ENCODE measurements at places on chromosomes 13 and 19.

DNA sequence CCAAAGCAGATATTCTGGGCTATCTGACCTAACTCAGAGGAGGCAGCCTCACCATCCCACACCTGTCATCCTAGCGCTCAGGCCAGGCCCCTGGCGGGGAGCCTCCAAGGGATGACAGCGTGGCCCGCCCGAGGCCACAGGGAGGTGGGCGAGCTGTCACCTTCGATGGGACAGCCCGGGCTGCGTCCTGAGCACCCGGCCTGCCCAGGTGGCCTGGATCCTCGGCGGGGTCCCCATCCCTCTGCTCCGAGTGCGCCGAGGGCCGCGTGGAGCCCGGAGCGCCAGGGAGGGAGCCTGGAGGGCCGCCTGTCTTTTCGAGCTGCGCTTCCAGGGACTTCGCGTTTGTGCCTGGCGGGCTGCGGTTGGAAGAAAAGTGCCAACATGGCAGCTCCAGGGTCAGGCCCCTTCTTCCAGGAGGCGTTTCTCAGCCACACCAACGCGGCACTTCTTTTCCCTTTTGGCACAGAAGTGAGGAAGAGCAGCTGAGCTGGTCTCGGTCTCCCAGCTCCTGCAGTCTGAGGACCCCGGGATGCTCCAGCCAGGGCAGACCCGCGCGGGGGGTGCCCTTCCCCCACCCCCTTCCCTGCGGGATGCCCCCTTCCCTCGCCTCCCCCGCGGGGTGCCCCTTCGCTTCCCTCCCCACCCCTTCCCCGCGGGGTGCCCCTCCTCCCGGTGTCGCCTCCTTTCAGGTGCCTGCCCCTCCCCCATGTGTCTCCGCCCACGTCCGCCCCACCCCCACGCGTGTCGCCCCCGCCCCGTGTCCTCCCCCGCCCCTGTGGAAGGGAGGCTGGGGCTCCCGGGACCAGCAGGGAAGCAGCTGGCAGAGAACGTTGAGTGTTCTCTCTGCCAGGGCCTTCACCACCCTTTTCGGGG lies 42.3 kb downstream of the GJA3 start:
- DNase-seq: no peak

DNA sequence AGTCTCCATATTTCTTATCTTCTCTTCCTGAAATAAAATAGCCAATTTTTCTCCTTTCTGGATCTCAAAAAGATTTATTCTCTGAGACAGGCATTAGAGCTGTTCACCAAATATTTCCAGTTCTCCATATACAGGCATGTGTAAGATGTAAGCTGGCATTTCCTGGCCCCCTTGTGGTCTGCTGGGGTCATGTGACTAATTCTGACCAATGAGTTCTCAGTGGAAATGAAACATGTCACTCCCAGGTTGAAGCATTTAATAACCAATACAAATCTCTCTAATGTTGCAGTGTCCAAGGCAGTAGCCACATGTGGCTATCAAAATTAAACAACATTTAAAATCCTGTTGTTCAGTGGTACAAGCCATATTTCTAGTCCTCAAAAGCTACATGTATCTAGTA lies 14.8 kb upstream of the CACNA1A start:
- DNase-seq: no peak

DNA sequence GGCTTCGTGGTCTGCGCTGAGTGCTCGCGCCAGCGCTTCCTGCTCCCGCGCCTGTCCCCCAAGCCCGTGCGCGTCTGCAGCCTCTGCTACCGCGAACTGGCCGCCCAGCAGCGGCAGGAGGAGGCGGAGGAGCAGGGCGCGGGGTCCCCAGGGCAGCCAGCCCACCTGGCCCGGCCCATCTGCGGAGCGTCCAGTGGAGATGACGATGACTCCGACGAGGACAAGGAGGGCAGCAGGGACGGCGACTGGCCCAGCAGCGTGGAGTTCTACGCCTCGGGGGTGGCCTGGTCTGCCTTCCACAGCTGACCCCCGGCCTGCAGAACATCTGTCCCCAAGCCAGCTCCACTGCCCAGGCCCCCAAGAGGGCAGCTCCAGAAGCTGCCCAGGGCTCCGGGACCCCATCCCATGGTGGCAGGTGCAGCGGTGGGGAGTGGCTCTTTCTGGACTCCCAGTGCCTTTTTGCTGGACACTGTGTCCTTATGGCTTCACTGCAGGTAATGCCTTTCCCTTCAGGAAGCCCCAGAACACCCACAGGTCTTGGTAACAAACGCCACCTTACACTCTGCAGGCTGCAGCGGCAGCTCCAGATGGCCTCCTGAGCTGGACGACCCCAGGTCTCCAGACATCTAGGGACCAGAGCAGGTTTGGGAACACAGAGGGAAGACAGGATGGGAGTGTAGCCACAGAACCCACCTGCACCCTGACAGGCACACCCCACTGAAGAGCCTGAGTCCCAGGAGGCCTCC lies 9.3 kb downstream of the PLEKHF1 start:
- no peak for DNase-seq

DNA sequence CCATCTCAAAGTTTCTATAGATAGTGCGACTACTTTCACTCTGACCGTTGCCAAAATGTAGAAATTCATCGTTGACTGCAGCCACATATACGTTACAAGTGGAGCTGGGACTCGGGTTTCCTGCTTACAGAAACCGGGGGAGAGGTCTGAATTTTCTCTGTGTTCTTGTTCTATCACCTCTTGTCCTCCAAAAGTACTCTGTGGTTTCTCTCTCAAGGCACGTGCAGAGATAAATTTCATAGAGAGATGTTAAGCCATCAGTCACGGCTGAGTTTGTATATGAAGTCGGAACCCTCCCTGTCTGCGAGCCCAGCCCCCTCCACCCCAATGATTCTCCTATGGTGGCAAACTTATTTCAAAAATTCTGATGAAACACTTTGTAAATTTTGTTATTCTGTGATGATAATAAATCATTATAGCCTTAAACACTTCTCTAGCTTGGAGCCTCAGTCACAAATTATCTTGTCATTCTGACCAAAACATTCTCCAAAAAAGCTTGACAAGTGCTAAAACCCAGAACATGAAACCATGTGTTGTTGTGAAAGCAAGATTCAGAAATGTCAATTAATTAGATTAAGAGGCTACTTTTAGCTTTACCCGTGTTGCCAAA lies 87.5 kb downstream of the TSHZ3 start:
- DNase-seq: no peak

- no peak for DNase-seq
Observed at GRCh38 chr19:52990759-52991418, 22.8 kb upstream of the ERVV-1 start.

DNA sequence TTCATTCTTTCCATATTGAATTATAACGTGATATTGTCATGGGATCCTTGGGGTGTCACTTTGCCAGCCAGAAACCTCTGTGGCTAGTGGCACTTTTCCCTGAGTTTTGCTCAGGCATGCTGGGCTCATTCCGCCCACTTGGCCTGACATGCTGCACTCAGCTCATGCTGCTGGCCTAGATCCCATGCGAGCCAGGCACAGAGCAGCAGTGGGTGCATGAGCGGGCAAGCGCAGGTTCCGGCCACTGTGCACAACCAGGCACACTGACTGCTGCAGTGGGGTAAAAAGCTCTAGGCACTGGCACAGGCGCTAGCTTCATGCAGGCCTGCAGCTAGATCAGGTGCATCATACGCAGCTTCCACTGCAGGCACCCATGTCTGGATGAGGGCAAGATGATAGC lies 221.2 kb downstream of the MAB21L1 start:
- no peak for DNase-seq

GRCh38 chr13:42354241-42355091 lies 82.5 kb downstream of the AKAP11 start:
- DNase-seq: no peak

- no peak for DNase-seq
Observed at GRCh38 chr13:32415019-32415418, 12.9 kb downstream of the N4BP2L1 start.

DNA sequence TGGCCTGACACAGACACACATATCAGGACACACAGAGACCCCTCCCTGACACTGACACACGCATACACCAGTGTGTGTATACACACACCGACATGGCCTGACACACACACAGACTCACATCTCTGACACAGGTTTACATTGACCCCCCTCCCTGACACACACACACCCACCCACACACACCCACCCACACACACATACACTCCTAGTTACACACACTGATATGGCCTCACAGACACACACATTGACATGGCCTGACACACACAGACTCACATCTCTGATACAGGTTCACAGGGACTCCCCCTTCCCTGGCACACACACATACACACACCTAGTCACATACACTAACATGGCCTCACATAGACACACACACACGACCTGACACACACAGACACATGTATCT lies 4.4 kb upstream of the NFIX start:
- no peak for DNase-seq

DNA sequence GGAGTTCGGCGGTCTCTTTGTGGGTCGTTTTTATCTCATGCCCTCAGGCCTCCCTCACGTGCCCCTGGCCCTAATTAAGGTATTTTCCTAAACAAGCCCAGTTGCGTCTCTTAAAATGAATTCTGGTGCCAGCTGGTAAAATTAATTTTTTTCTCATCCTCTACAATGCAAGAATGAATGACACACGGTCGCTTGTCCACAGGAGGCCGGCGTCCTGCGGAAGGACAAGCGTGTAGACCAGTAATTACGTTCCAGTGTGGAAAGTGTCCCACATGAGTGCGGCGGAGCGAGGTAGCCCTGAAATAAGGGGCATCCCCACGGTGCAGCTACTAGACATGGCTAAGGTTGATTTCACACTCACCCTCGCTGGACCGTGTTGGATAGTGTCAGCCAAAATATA lies 34.5 kb upstream of the NDUFS7 start:
- DNase-seq: no peak

DNA sequence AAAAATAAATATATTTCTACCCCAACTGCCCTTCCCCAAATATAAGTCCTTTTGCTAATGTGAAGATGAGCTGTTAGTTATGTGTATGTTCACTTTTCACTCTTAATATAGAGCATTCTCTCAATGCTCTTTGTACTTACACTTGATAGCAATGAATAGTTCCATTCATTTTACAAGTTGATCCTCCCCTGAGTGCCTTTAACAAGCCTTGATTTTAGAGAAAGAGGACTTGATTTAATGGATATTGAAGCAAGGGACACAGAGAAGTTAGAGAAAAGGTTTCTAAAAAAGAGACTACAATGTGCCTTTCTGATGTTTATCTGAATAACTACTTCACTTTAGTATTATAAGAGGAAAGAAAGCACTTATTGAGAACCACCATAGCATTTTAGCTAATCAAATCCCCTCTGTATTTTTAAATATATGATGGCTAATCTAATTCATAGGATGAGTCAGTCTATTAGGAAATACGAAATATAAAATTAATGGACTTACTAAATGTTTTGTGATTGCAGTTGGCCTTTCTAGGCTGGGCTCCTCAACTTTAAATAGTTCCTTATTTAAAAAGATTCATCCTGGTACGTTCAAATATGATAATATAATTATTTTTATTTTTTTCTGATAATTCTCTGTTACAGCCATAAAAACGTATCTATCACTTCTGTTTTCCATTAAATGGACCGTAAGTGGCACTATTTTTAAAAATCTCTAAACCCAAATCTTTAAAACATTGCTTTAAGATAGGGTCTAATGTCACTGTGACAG lies 1097.8 kb upstream of the SLC10A2 start:
- no peak for DNase-seq

GRCh38 chr19:7942981-7943443 lies 454 bp downstream of the TIMM44 start:
- no peak for DNase-seq

DNA sequence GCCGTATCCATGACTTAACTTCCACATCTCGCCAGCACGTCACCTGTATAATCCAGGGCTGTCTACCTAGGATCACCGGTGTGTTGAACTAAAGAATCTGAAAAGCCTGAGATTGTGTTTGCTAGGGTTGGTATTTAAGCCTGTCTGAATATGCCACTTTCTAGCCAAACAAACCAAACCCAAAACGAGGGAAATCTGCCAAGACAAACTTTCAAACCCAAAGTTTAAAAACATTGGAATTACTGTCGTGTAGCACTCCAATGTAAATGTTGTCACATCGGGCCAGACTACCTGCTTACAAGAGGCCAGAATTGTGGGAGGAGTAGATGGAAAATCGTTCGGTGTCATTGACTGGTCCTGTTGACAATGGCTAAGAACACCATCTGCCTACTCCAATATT lies 747.8 kb downstream of the EFNB2 start:
- no peak for DNase-seq

GRCh38 chr13:27339299-27339698 lies 68.7 kb downstream of the RASL11A start:
- DNase-seq: no peak

DNA sequence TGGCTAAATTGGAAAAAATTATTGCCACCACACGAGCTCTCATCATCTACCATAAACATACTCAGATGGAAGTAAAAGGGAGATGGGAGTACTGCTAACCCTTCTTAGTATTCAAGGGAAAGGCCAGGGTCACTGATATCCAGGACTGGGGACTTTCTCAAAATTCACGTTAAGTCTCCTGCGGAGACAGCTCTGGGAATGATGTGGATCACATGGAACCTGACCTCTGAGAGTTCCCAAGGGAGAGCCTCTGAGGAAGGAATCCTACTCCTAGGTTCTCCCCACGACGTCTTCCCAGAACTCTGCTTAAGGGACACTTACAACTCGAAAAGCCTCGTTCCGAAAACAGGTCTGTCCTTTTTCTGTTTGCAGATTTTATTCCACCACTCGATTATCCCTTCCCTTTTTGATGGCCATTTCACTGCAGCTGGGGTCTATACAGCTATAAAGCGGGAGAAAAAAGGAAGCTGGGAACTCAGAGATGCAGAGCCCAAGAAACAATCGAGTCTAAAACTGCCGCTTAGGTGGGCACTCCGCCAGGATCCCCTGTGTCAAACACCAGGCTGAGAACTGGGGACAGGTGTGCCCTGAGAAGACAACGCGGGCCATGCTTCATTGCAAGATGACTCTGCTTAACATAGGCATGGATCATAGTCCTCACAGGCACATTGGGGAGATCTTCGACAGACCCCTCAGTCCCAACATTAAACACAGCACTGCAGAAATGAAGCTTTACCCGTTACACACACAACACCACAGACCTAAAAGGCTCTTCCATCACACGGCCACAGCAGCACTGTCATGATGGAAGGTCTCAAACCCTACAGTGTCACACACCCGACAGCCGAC lies 823 bp upstream of the ZNF567 start:
- no peak for DNase-seq

DNA sequence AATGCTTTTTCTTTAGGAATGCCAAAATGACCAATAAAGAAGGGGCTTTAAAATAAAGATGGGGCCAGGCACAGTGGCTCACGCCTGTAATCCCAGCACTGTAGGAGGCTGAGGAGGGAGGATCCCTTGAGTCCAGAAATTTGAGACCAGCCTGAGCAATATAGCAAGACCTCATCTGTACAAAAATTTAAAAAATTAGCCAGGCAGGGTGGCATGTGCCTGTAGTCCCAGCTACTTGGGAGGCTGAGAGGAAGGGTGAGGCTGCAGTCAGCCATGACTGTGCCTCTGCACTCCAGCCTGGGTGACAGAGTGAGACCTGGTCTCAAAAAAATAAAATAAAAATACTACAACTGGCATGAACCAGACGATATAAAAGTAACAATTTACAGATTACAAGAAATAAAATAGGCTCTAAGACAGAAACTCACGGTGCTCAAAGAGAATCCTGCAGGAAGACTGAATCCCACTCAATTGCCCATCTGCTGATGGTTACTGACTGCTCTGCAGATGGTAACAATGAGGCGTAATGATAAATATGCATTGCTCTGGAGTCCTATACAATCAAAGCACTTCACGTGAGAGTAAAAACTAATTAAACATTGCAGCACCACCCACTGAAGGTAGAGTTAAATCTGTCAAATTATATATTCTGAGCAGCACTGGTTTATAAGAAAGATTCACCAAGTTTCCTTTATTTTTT lies 93.2 kb downstream of the LHFPL6 start:
- DNase-seq: no peak
